ENCODE measurements at places on chromosomes 1 and 21. TPM values are rescaled to one million over a fixed set of nuclear protein-coding genes. Genes with fewer than 3 reads are reported as not detected.
A peak's percentile ranks its signal among the peaks of the same experiment; 100 is the strongest.

- no peak for DNase-seq
- H3K4me3 ChIP-seq: no peak overlapping the region
- no peaks in the 10 kb centered on the region for H3K27me3 ChIP-seq
These were observed 18.6 kb downstream of the NTPCR start for GRCh38 chr1:232968965-232969364.

DNA sequence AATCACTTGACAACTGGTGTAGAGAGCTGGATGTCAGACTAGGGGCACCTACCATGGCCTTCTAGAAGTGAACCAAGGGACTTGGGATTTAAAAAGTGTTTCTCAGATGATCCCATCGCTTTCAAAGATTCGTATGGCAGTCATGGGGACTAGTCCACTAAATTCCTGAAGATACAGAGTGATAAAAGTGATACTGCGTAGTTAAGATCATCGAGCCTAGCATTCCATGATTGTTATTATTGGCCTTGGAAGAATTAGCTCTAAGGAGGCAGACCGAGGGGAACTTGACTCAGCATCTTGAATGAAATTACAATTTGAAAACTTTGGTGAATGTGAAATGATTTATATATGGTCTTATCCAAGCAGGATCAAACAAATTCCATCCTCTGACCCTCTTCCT lies 1.3 kb upstream of the CHIA start:
- no peak overlapping the region for H3K4me3 ChIP-seq
- H3K27ac ChIP-seq: no peak overlapping the region
- H3K36me3 ChIP-seq: no peaks in the 10 kb centered on the region

GRCh38 chr21:15062606-15062965 lies 2.2 kb downstream of the NRIP1 start:
- no peak for DNase-seq
- peak overlapping the region; percentile 97 for H3K27ac ChIP-seq
- H3K36me3 ChIP-seq: no peaks in the 10 kb centered on the region
- no peaks in the 10 kb centered on the region for H3K27me3 ChIP-seq
- H3K4me3 ChIP-seq: peak overlapping the region; percentile 96
- H3K4me1 ChIP-seq: peaks cover 58% of the 10 kb centered on the region

DNA sequence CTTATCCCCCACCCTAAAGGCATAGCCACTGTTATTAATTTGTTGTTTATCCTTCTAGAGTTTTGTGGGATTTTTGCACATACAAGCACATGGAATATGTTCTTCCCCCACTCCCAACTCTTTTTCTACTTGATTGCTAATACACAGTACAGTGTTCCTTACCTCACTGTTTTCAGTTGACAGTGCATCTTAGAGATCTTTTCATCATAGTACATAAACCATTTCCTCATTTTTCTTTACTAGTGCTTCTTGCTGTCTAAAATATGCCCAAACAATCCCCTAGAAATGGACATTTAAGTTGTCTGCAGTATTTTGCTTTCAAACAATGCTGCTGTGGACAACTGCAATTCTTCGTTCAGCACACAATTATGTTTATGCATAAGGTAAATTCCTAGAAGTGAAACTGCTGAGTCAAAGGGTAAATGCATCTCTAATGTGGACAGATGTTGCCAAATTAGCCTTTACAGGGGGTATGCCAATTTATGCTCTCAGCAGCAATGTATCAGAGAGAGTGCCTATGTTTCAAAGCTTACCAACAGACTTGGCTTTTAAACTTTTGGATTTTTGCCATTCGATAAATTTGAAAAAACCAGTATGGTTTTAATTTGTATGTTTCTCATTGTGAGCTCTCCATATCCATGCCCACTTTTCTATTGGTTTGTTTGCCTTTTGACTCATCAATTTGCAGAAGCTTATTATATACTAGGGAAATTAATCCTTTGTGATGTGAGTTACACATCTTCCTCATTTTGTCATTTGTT lies 132.6 kb downstream of the MRPS6 start:
- no peaks in the 10 kb centered on the region for H3K27me3 ChIP-seq
- no peak overlapping the region for H3K4me3 ChIP-seq
- peak overlapping the region; percentile 87 for H3K27ac ChIP-seq
- peaks cover 52% of the 10 kb centered on the region for H3K4me1 ChIP-seq
- no peaks in the 10 kb centered on the region for H3K36me3 ChIP-seq

SYCP1 gene
- polyA plus RNA-seq: not detected

DNA sequence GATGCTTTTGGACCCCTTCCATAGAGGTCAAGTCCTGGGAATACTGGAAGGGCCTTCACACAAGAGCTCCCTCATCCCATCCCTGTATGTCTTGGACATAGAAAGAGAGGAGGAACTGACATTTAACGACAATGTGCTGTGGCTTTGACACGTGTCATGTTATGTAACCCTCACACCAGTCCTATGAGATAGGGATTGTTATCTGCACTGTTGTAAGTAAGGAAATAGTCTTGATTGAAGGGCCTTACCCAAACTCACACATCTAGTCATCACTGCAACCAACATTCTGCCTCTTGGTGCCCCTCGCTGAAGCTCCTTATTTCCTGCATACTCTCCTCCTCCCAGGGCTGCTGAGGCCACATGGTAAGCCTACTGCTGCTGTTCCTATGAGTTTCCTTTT lies 63.7 kb upstream of the ANGPTL1 start:
- H3K4me3 ChIP-seq: no peak overlapping the region
- no peaks in the 10 kb centered on the region for H3K27me3 ChIP-seq
- no peak for DNase-seq
- no peaks in the 10 kb centered on the region for H3K36me3 ChIP-seq

GRCh38 chr1:239283216-239283615 lies 103.2 kb upstream of the CHRM3 start:
- H3K4me1 ChIP-seq: no peaks in the 10 kb centered on the region
- no peaks in the 10 kb centered on the region for H3K27me3 ChIP-seq
- H3K4me3 ChIP-seq: no peak overlapping the region
- H3K27ac ChIP-seq: no peak overlapping the region
- no peaks in the 10 kb centered on the region for H3K36me3 ChIP-seq

AADACL3 gene
- polyA plus RNA-seq: not detected

GRCh38 chr1:2953688-2954285 lies 67.5 kb upstream of the ACTRT2 start:
- no peaks in the 10 kb centered on the region for H3K4me1 ChIP-seq
- DNase-seq: no peak
- peaks cover 10% of the 10 kb centered on the region for H3K27me3 ChIP-seq
- no peak overlapping the region for H3K4me3 ChIP-seq
- H3K27ac ChIP-seq: no peak overlapping the region

DNA sequence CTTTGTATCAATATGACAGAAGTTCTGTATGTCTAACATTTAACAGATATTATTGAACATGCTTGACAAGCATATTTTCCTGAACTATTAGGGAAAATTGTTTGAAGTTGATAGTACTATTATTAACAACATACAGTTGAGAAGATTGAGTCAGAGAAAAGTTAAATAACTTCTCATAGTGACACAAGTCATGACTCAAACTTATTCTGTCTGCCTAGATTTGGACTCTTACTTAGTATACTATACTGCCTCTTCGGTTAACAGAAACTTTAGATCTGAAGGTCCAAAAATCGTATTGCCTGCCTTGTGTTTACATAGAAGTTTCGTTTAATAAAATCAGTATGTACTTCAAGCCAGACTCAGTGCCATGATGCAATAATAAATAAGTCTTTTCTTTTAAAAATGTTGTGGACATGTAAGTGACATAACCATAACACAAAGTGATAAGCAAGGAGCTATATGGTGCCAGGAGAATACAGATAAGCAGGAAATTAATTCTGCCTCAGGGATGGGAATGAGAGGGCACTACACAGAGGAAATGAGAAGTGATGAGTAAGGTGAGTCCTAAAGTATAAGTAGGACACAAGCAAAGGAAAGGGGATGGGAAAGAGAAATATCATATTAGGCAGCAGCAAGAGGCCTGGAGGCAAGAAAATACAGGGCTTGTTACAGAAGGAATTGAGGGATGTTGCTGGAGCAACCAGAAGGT lies 48.1 kb downstream of the LHX9 start:
- H3K36me3 ChIP-seq: no peaks in the 10 kb centered on the region
- no peaks in the 10 kb centered on the region for H3K4me1 ChIP-seq
- no peak for DNase-seq
- H3K4me3 ChIP-seq: no peak overlapping the region
- no peaks in the 10 kb centered on the region for H3K27me3 ChIP-seq

DNA sequence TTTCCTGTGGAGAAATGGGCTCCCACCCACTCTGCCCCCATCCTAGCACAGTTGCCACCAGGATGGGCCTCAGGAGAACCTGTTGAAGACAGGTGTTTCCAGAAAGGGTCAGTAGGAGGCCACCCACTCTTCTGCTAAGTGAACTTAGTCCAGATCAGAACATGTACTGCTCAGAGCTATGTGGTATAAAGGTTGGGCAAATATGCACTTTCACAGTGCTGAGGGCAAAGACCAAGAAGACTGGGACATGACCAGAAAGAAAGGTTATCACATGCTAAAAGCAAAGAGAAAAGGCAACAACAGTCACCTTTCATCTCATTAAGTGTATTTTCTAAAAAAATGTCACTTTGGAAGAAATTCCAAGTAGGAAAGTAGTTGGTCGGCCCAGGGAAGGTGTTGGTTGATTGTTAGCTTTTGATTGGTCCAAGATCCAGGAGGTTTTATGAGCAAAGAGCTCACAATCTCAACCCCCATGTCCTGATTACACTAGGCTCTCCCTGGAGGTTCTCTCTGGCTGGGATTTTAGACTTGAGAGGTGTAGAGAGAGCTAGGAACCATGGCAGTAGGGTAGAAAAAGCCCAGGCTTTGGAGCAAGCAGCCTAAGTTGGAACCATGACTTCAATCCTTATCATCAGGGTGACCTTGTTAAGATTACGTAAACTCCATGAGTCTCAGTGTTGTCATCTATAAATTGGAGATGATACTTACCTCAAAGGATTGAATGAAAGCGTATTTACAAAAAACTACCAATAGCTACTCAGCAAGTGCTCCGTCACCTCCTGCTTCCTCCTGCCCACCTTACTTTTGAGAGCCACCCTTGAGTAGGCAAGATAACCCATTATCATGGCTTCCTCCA lies 102.6 kb downstream of the GLUL start:
- H3K36me3 ChIP-seq: no peaks in the 10 kb centered on the region
- no peak for DNase-seq
- H3K27me3 ChIP-seq: no peaks in the 10 kb centered on the region
- peak overlapping the region; percentile 82 for H3K27ac ChIP-seq
- H3K4me3 ChIP-seq: no peak overlapping the region

DNA sequence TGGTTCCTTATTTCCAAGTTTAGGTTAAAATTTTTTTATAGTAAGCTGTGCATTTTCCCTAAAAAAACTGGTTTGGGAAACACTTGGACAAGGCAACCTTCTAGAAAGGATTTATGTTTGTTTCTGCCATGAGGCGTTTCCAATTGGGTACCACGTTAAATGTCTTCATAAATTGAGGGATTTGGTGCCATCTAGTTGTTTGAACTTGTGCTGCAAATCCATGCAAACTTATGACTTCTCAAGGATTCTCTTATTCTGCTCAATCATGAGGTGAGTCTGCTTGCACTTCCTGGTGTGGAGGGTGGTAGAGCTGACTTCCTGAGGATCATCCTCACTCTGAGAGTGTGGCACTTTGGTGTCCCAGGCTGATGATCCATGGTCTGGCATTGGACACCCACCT lies 123.3 kb downstream of the PCNX2 start:
- no peaks in the 10 kb centered on the region for H3K4me1 ChIP-seq
- H3K27me3 ChIP-seq: no peaks in the 10 kb centered on the region
- H3K27ac ChIP-seq: no peak overlapping the region
- no peaks in the 10 kb centered on the region for H3K36me3 ChIP-seq
- DNase-seq: no peak
- no peak overlapping the region for H3K4me3 ChIP-seq

PSRC1 gene
- 3.0 TPM for polyA plus RNA-seq

DNA sequence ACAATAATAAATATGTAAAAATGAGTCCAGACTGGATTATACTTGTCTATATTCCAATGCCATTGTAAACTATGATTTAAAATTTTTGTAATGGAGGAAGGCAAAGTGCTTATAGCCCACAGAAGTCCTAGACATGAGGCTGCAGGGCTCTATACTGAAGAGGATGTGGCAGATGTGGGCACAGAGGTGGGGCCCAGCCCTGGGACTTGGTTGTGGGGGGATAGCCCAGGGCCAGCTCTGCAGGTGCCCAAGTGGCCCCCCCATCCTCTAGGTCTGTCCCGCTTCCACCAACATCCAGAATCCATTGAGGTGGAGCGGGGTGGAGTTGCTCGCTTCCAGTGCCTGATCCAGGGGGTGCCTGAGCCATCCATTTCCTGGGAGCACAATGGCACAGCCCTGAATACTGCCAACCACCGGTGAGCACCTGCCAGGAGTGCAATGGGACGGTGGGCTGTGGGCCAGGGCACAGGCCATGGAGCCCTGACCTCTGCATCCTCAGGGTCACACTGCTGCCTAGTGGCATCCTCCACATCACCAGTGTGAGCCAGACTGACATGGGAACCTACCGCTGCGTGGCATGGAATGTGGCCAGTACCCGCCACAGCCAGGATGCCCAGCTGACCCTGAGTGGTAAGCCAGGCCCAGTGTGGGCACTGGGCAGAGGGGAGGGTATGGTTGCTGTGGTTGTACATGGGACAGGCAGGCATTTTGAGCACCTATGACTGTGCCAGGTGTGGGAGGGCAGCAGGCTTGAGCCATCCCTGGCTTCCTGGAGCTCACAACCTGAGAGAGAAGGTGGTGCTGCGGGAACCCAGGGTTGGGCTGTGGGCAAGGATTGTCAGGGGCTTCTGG lies 21.0 kb downstream of the SLC27A3 start:
- no peaks in the 10 kb centered on the region for H3K36me3 ChIP-seq
- peaks cover 5% of the 10 kb centered on the region for H3K4me1 ChIP-seq
- no peak overlapping the region for H3K27ac ChIP-seq
- H3K4me3 ChIP-seq: no peak overlapping the region
- no peaks in the 10 kb centered on the region for H3K27me3 ChIP-seq

RIPPLY3 gene
- not detected for polyA plus RNA-seq

DNA sequence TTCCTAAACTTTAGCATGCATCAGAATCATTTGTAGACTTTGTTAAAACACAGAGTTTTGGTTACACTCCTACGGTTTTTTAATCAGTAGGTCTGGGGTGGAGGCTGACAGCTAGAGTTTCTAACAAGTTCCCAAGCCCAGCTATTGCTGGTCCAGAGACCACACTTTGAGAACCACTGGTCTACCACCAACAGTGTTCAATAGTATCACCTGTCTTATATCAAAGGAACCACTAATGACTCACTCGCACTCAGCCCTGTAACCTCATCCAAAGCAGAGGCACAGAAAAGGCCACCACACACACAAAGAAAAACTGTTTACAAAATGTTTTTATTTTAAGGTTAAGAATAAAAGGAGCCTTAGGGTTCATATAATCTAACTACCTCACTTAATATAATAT lies 68.7 kb downstream of the HIVEP3 start:
- no peaks in the 10 kb centered on the region for H3K4me1 ChIP-seq
- no peaks in the 10 kb centered on the region for H3K27me3 ChIP-seq
- no peak for DNase-seq
- H3K4me3 ChIP-seq: no peak overlapping the region
- no peaks in the 10 kb centered on the region for H3K36me3 ChIP-seq

Measured in sigmoid colon (tissue), 7 donors.